Naive thymus-derived CD8-positive, alpha-beta T cell (primary cell): ENCODE measurements at places on chromosomes 7 and 10. TPM values are rescaled to one million over a fixed set of nuclear protein-coding genes. Genes with fewer than 3 reads are reported as not detected.

The FAM204A gene
- 152 TPM for polyA plus RNA-seq

The SFTPA1 gene
- polyA plus RNA-seq, result not detected

- no peak for DNase-seq
Observed at GRCh38 chr10:115879372-115880089, 393.5 kb downstream of the GFRA1 start.

- no peak for DNase-seq
Observed at GRCh38 chr7:139758388-139758787, 19.4 kb downstream of the HIPK2 start.
